Small intestine (tissue), 16 donors: ENCODE measurements at places on chromosomes 6 and 20. TPM values are rescaled to one million over a fixed set of nuclear protein-coding genes. Genes with fewer than 3 reads are reported as not detected.
A peak's percentile ranks its signal among the peaks of the same experiment; 100 is the strongest.

GRCh38 chr6:17712576-17712975, 5.9 kb upstream of the NUP153 start:
- no peak overlapping the region for H3K27ac ChIP-seq
- H3K4me3 ChIP-seq, result no peak overlapping the region
- H3K4me1 ChIP-seq, result no peaks in the 10 kb centered on the region
- DNase-seq, result no peak
- no peaks in the 10 kb centered on the region for H3K27me3 ChIP-seq
- H3K36me3 ChIP-seq, result no peaks in the 10 kb centered on the region

DNA sequence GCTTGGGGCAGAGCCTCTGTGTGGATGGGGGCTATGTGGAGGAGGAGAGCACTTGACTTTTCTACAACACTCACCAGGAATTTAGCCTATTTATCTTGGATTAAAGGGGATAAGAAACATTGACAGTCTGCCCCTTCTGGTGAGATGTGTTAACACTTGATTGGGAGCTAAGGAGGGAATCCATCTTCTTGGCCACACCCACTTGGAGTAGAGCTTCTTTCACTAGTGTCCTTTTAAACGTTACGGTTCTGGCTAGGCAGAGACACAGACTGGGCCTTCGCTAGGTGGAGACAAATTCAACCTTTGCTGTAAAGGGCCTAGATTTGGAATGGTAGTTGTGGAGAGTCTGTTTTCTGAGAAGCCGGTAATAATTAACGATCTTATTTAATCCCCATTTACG, 15.5 kb upstream of the TPBG start:
- H3K36me3 ChIP-seq, result no peaks in the 10 kb centered on the region
- H3K4me1 ChIP-seq, result no peaks in the 10 kb centered on the region
- H3K27ac ChIP-seq, result no peak overlapping the region
- DNase-seq, result no peak

DNA sequence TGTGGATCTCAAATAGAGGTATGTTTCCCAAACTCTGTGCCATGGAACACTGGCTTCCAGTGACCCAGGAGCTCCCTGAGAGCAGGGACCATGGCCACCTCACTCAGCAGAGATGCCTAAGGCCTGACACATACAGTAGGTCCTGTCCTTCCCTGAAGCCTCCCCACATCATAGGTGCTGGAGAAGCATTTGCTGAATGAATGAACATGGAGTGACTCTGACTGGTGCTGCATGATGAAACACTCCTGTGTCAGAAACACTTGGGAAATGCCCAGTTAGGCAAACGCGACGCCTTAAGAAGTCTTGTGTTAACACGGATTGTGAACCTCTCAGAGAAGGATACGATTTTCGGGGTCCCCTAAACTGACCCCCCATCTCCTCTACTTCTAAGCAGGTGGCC, 14.3 kb downstream of the SLA2 start:
- no peak overlapping the region for H3K4me3 ChIP-seq
- H3K27me3 ChIP-seq, result no peaks in the 10 kb centered on the region
- no peaks in the 10 kb centered on the region for H3K4me1 ChIP-seq
- no peak for DNase-seq
- no peak overlapping the region for H3K27ac ChIP-seq

DNA sequence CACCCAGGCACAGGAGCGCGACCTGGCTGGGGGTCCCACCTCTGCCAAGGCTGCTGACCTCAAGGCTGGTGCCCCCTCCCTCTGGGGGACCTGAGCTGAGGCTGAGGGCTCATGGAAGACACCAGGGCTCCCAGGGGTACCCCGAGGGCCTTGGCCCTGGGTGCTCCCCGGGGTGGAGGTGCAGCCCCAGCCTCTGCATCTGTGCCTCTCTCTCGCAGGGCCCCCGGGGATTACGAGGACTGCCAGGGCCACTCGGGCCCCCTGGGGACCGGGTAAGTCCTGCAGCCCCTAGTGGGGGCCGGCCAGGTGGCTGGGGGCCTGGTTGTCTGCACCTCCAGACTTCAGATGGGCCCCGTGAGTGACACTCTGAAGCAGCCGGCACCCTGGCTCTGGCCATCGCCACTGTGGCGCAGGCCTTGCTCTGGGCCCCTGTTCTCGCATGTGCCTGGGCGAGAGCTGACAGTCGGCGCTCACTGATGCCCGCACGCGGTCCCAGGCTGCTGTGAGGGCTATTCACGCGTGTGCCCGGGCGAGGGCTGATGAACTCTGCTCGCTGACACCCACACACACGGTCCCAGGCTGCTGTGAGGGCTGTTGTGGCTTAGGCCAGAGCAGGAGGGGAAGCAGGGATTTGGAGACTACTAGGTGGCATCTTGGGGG, 9.3 kb downstream of the COL9A3 start:
- H3K36me3 ChIP-seq, result no peaks in the 10 kb centered on the region
- no peak overlapping the region for H3K27ac ChIP-seq
- H3K27me3 ChIP-seq, result no peaks in the 10 kb centered on the region
- no peak overlapping the region for H3K4me3 ChIP-seq
- no peaks in the 10 kb centered on the region for H3K4me1 ChIP-seq

DNA sequence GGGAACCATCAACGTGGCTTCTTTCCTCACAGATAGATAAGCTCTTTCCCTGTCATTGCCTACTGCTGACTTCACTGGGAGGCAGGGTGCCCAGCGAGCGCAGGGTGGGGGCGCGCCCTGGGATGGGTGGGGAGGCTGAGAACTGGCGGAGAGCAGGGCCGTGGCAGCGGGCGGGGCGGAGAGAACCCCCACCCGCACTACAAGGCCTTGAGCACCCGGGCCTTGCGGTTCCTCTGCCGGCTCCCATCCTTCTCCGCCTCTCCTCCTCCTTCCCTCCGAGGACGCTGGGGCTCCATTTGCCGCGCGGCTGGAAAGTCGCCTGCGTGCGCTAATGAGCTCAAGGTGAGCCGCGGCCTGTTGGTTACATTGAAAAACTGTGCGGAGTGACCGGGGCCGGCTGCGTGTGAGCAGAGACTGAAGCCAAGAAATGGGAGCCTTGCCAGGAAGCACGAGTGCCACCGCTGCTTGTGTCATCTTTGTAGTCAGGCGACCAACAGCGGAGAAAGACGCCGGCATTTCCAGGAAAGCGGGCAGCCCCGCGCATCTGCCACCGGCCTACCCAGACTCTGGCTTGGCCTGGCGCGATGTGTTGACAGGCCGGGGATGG, 963.5 kb upstream of the SLC35B3 start:
- H3K4me3 ChIP-seq, result no peak overlapping the region
- H3K27ac ChIP-seq, result no peak overlapping the region
- H3K4me1 ChIP-seq, result no peaks in the 10 kb centered on the region
- no peak for DNase-seq

- DNase-seq, result no peak
- H3K27ac ChIP-seq, result no peak overlapping the region
- H3K27me3 ChIP-seq, result no peaks in the 10 kb centered on the region
These were observed 66.4 kb downstream of the CLIC5 start for GRCh38 chr6:45949256-45949655.

- peak within 1 kb of the TSS; percentile 87 for H3K27ac ChIP-seq
- DNase-seq, result peak; percentile 96
- H3K4me3 ChIP-seq, result peak within 1 kb of the TSS; percentile 95
These were observed at the start of gene OSTM1 for GRCh38 chr6:108074359-108075144. Gene OSTM1 (minus strand): TSS chr6:108074741. CDS start chr6:108074651, 90 bp downstream.

DNA sequence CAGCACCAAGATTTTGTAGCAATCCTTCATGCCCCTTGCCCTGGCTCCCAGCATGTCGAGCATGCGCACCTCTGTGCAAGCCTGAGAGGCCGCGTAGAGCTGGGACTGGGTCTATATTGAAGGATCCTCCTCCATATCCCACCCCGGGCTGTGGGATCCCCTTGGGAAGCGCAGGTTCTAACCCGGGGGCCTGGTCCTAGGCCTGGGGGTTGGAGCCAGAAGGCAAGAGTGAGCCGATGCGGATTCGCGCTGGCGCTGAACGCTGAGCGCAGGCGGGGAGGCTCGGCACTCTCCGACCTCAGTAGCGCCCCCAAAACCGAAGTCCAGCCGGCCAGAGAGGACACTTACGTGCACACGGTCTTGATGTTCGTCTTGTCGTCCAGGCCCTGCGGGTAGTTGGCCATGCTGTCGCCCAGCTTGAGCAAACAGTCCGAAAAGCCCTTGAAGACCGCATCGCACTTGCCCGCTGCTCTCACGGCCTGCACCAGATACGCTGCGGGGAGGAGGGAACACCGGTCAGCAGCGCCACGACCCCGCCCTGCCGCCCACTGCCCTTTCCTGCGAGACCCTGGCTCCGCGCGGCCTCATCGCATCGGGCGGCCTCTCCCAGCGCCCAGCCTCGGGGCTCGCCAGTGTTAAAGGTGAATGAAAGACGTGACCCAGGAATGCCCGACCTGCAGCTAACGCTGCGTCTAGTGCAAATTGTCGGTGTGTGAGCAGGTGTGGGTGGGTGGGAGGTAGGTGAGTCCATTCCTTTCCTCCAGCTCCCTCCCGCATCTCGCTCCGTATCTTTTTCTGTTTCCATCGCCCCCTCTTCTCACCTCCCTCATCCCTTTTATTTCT, 4.5 kb downstream of the NRN1 start:
- no peaks in the 10 kb centered on the region for H3K4me1 ChIP-seq
- H3K36me3 ChIP-seq, result no peaks in the 10 kb centered on the region
- no peak overlapping the region for H3K27ac ChIP-seq

GRCh38 chr6:3844097-3844463, 5.1 kb upstream of the FAM50B start:
- H3K4me3 ChIP-seq, result no peak overlapping the region
- H3K36me3 ChIP-seq, result no peaks in the 10 kb centered on the region
- no peak overlapping the region for H3K27ac ChIP-seq
- H3K4me1 ChIP-seq, result no peaks in the 10 kb centered on the region

DNA sequence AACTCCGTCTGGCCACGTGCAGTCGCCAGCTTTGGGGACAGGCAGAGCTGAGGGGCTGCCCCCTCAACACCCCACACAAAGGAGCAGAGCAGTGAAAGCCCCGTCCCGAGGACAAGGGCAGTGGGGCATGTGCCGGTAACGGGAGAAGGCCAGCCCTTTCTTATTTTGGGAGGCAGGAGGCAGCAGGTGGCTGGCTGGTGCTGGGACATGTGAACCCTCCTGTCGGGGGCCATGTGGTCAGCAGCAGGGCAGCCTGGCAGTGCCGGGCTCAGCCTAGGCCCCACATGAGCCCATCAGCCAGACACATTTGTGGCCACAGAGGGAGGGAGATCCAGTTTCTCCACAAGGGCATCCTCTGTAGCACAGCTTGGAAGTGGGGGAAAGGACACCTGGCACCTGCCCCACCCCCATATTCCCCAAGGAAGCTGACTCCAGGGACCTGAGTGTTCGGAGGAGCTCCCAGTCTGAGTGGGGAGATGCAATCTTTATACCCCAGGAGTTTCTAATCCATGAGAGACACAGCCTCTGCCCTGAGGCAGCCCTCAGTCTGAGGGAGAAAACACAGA, 137.6 kb downstream of the MRPL14 start:
- H3K4me3 ChIP-seq, result no peak overlapping the region
- H3K4me1 ChIP-seq, result peaks cover 4% of the 10 kb centered on the region
- DNase-seq, result no peak
- no peak overlapping the region for H3K27ac ChIP-seq
- no peaks in the 10 kb centered on the region for H3K36me3 ChIP-seq
- no peaks in the 10 kb centered on the region for H3K27me3 ChIP-seq

Gene IDH3B
- 142 TPM for polyA plus RNA-seq

GRCh38 chr6:89777455-89777854, 42.1 kb downstream of the MDN1 start:
- H3K27me3 ChIP-seq, result no peaks in the 10 kb centered on the region
- H3K4me3 ChIP-seq, result no peak overlapping the region
- no peak overlapping the region for H3K27ac ChIP-seq
- peaks cover 6% of the 10 kb centered on the region for H3K36me3 ChIP-seq

- no peaks in the 10 kb centered on the region for H3K4me1 ChIP-seq
- DNase-seq, result no peak
- no peak overlapping the region for H3K4me3 ChIP-seq
- H3K27me3 ChIP-seq, result no peaks in the 10 kb centered on the region
- no peak overlapping the region for H3K27ac ChIP-seq
These were observed 166.2 kb downstream of the EPM2A start for GRCh38 chr6:145569140-145569539.

Gene ASF1A
- polyA plus RNA-seq, result 18.7 TPM

- no peak for DNase-seq
- no peak overlapping the region for H3K4me3 ChIP-seq
- no peak overlapping the region for H3K27ac ChIP-seq
- H3K4me1 ChIP-seq, result no peaks in the 10 kb centered on the region
- no peaks in the 10 kb centered on the region for H3K36me3 ChIP-seq
- no peaks in the 10 kb centered on the region for H3K27me3 ChIP-seq
These were observed 59.0 kb upstream of the RNF146 start for GRCh38 chr6:127207591-127208120.

Gene SLC16A10
- polyA plus RNA-seq, result 4.6 TPM
